ENCODE measurements at places on chromosomes 3 and 15. TPM values are rescaled to one million over a fixed set of nuclear protein-coding genes. Genes with fewer than 3 reads are reported as not detected.

SPTSSB gene
- polyA plus RNA-seq: 0.24 TPM

GCNT3 gene
- 0.45 TPM for polyA plus RNA-seq

LMOD3 gene
- 0.22 TPM for polyA plus RNA-seq

FOXB1 gene
- polyA plus RNA-seq: not detected

HERC2 gene
- polyA plus RNA-seq: 36.7 TPM

RARRES1 gene
- polyA plus RNA-seq: 147 TPM

RYK gene
- polyA plus RNA-seq: 44.3 TPM

KNG1 gene
- 0.02 TPM for polyA plus RNA-seq

EPHA3 gene
- polyA plus RNA-seq: 1.1 TPM

SPINT1 gene
- polyA plus RNA-seq: 6.2 TPM

RETNLB gene
- polyA plus RNA-seq: not detected

FSIP1 gene
- polyA plus RNA-seq: not detected

LRRC3B gene
- not detected for polyA plus RNA-seq

AADAC gene
- 3.4 TPM for polyA plus RNA-seq

STRIT1 gene
- not detected for polyA plus RNA-seq

ADCY5 gene
- 6.0 TPM for polyA plus RNA-seq

SUSD5 gene
- 0.13 TPM for polyA plus RNA-seq

GOLGA8Q gene
- polyA plus RNA-seq: 0.45 TPM

C3orf22 gene
- polyA plus RNA-seq: not detected

STIMATE gene
- polyA plus RNA-seq: 12.9 TPM

SYNM gene
- polyA plus RNA-seq: 3.4 TPM

CLRN1 gene
- polyA plus RNA-seq: not detected

KIF7 gene
- polyA plus RNA-seq: 2.9 TPM

PLCL2 gene
- polyA plus RNA-seq: 3.3 TPM

FBXW12 gene
- polyA plus RNA-seq: 1.5 TPM

ALS2CL gene
- 27.7 TPM for polyA plus RNA-seq

IL20RB gene
- 1.9 TPM for polyA plus RNA-seq

CYP1A1 gene
- polyA plus RNA-seq: 1.2 TPM

RASL12 gene
- 1.7 TPM for polyA plus RNA-seq

CACNA1D gene
- polyA plus RNA-seq: 1.5 TPM

CLDN18 gene
- polyA plus RNA-seq: 5.6 TPM

PAQR9 gene
- polyA plus RNA-seq: 0.13 TPM

TMIE gene
- 0.14 TPM for polyA plus RNA-seq

CYP8B1 gene
- polyA plus RNA-seq: 0.01 TPM

Measured in adipose tissue (tissue), 3 donors.